ENCODE measurements at places on chromosomes 12 and 14.
A peak's percentile ranks its signal among the peaks of the same experiment; 100 is the strongest.

DNA sequence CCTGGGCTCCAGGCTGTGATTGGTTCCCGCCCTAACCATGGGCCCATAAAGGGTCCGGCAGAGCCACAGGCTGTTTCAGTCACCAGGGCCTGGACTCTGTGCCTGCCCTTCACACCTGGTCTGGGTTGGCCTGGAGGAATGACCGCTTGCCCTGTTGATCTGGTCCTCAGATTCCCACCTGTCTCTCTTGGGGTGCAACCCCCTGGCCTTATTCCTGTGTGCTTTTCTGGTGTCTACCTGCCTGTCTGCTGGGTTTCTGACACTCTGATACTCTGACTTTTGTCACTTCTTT lies 2.9 kb upstream of the KRT83 start:
- no peak for DNase-seq

DNA sequence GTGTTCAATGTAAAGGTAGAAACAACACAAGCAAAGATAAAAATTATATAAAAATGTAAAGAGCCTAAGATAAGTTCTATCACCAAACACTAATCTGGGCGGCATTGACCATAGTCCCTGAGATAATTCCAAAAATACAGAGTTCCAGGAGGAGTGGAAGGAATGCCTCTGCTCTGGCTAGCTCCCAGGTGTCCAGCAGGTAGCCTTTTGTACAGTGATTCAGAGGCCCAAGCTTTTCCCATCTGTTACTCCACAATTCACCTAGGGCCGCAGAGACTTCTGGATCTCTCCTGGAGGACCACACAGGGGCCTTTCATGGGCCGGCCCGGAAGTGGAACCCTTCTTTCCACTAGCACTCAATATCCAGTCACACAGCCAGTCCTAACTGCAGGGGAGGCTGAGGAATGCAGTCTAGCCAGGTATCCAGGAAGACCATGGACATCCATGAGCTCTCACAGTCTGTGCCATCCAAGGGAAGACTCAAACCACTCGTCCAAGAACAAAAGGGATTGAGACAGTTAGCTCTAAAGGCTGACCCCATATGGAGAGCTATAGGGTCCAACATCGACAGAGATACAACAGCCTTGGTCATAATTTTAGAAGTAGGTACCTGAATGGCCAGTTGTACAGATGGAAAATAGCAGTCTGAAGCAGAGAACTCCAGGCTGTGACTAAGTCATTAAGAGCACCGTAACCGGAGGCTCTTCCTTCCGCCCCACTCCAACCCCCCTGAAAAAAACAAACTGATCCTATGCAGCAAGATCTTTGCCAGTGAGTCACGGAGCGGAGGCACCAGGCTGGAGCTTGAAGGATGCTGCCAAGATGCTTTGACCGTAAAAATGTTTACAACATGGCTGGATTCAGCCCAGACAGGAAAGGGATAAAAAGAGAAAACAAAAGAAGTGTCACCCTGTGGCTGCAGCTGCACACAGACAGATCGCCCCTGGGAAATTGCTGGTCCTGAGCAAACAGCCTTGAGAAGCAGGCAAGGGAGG lies 204.8 kb downstream of the NUAK1 start:
- no peak for DNase-seq

GRCh38 chr12:57734591-57734990 lies 4.0 kb downstream of the AGAP2 start:
- DNase-seq = no peak

GRCh38 chr12:59859171-59859510 lies 263.3 kb downstream of the SLC16A7 start:
- DNase-seq = no peak

- DNase-seq = no peak
Measured at GRCh38 chr14:76088326-76088725, 63.4 kb upstream of the GPATCH2L start.

DNA sequence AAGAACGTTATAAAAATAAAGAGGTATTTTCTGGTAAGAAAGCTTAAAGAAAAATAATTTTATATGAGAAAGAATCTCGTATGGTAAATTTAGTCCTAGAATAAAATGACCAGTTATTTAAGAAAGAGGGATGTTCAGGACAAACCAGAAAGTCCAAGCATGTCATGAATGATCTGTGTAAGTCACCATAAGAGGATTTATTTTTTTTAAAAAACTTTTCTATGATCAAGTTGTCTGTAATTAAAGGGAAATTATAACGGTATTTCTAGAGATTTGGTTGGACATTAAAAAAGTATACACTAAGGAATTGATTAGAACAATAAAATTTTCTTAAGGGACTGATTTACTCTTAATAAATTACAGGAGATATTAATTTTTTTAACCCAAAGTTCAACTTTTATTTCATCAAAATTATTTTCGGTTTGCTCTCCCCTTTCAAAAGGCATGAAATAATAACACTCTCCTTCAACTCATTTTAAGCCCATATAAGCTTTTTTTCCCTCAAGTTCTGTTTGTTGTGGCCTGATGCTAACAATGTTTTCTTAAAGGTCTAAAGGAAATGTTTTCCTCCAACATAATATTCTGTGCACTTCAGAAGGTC lies 49.9 kb upstream of the CPSF6 start:
- DNase-seq = no peak

GRCh38 chr12:100154474-100155247 lies 12.0 kb upstream of the BLTP3B start:
- DNase-seq = peak; percentile 70

- no peak for DNase-seq
Measured at GRCh38 chr12:123270214-123271000, 1.2 kb downstream of the CDK2AP1 start.

GRCh38 chr12:10392394-10392930 lies 2.6 kb upstream of the KLRK1 start:
- DNase-seq = no peak

DNA sequence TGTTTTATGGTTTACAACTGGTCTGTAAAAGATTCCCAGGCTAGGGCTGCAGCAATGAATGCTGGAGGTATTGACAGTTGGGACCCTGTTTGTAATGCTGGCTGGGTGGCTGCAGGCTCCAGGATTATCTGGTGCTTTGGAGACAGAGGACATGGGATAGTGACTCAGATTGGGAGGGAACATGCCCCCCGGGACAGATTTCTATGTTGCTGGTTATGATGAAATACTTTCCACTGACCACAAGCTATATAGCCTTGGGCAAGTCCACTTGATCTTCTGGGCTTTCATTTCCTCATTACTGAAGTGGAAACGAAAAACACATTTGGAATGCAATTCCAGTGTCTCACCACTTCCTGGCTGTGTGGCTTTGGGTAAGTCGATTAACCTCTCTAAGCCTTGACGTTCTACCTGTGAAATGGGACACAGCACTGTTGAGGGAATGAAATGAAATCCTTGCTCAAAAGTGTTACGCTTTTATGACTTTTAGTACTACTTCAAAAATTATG lies 6.3 kb upstream of the TPCN1 start:
- DNase-seq = no peak

DNA sequence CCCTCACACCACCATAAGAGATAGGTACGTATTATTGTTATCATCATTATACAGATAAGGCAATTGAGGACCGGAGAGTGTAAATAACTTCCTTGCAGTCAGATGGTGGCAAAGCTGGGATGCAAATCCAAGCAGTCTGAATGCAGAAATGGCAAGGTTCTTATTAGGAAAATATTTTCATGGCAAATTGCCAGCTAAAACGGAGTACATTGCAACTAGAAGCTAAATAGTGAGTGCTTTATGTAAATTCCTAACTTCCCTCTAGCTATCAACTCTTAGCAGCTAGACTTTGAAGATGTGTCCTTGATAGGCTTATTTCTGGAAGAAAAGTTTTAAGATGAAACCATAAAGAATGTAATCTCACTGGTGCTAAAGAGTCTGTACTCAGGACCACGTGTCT lies 323.9 kb upstream of the DIO2 start:
- DNase-seq = no peak

DNA sequence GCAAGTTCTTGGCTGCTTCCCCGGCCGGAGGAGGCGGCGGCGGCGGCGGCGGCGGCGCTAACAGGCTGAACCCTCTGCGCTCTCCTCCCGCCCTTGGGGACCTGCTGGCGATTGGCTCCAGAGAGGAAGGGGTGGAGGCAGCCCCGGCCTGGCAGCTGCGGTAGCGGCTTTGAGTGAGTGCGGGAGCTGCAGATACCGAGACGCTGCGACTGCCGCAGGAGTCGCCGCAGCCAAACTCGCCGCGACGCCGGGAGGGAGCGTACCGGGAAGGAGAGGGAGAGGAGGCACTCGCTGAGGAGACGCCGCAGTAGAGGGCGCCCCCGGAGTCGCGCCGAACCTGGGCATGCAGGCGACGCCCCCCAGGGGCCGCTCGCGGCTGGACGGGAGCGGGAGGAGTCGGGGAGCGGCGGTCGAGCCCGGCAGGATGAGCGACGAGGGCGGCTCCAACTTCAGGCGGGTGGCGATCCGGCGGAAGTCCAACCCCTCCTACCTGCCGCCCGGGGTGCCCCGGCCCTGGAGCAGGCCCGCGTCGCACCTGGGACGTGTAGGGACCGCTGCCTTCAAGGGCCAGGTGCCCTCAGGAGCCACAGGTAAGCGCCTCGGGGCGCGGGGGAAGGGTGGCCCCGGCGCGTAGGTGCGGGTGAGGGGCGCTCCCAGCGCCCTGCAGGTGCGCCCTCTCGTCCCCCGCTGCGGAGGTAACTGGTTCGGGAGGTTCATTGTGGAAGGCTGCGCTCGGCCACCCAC lies at the start of gene FGD4:
Gene FGD4 (plus strand): TSS at position 189 of the 744 bp plus-strand sequence.
- DNase-seq = peak; percentile 25

GRCh38 chr12:124438437-124439056 lies 128.9 kb downstream of the NCOR2 start:
- DNase-seq = no peak

- DNase-seq = peak; percentile 40
Measured at GRCh38 chr12:56629459-56630179, 507 bp downstream of the BAZ2A start.

DNA sequence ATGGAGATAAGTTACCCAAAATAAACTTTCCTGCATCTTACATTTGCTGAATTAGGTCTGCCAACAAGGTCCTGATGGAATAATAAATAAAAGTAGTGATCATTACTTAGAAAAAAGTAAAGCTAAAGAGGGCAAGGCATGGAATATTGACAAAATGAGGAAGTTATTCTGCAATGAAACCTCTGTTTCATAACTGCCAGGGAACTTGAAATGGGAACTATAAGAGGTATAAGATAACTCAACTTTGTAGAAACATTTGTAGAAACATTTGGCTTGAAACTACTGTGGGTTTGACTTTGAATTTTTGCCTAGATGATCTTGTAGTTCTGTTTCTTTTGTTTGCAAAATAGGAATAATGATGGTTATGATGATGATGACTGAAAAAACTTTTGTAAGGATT lies 18.7 kb upstream of the YBX3 start:
- no peak for DNase-seq

DNA sequence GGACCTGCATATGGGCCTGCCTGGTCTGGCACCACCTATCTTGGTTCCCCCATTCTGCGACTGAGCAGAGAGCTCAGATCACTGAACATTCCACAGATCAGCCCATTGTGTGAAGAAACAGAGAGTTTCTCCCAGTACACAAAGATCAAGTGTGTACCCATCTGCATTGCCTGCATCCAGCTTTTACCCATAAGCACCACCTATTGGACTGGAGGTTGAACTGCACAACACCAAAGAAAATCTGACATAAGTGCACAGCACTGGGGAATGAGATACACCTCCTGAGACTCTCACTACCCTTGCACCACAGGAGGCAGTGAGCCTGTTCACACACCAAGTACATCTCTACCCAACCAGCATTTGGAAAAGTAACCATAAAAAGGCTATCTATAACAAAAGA lies 362.6 kb upstream of the CLEC14A start:
- DNase-seq = no peak

DNA sequence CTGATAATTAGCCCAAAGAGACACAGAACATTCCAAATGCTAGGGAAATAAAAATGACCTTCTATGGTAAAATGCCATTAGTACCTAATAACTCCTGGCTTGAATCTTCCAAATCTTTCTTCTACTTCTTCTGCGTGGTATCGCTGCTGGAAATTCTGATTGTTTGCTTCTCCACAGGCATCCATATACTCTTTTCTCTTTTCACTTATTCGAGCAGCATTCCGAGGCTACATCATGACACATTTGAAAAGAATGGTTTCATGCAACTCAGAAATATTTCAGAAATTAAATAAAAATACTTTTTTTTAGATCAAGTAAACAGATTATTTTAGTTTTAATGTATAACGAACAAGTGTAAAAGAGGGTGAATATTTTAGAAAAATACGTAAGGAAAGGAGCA lies 18.9 kb downstream of the ZCCHC8 start:
- DNase-seq = no peak

GRCh38 chr14:59017285-59017965 lies 171.0 kb upstream of the DAAM1 start:
- DNase-seq = no peak

DNA sequence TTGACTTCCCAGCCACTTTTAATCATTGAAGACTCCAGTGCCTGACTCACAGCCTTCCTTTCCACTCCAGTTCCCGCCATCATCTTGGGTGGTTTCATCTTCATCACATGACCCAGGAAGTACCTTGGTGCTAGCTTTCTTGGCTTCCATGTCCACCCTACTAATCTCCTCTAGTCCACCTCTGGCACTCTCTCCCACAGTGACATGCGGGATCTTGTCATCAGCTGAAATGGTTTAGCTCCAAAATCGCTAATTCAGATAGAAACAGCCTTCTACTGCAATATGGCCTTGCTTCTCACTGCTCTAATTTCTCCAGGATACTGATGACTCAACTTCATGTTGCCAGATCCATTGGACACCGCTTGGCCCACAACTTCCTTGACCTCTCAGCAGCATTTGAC lies 24.5 kb downstream of the WDR20 start:
- DNase-seq = no peak

DNA sequence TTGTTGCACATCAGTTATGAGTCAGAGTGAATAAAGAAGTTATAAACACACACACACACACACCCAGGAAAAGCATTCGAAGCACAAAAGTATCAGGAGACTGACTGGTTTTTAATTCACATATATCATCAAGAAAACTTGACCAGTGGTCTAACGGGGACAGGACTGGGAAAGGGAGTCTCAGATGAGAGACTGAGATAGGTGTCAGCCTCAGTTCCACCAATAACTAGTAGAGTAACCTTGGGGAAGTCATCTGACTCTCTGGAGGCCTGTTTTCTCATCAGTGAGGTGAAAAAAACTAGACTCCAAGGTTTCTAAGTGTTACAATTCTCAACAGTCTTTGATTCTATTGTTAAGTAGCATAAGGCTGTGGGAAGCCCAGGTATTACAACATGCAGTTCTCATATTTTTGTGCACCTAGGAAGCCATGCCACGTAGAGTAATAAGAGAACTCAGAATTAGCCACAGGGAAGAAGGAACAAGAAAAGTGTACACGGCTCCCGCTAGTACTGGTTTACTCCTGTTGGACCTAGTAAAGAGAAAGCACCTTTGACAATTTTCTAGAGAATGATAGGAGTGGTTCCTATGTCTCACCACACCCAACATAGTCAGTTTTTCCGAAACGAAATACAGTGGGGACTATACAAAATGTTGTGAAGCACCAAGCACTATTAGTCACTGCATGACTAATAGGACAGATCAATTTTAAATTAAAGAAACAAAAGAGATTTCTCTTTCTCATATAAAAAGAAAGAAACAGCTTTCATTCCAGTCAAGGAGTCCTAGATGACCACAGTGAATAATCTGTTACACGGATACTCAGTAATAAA lies 5.0 kb downstream of the PPTC7 start:
- peak; percentile 12 for DNase-seq

Measured in effector CD4-positive, alpha-beta T cell (primary cell).